ENCODE measurements at places on chromosomes 11 and 22.
A peak's percentile ranks its signal among the peaks of the same experiment; 100 is the strongest.

DNA sequence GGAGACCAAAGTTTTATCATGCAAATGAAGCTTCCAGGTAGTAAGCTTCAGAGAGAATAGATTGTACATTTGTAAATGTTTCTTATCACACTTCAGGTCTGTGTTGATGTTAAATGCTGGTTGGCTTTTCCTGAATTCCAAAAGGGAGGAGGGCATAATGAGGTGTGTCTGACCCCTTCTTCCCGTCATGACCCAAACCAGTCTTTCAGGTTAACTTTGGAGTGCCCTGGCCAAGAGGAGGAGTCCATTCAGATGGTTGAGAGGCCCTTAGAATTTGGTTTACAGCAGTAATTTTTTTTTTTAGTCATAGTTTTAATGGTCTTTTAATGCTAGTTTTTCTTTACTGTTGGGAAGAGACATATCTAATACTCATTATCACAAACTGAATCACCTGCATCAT lies 2.5 kb downstream of the OR6X1 start:
- DNase-seq: no peak

DNA sequence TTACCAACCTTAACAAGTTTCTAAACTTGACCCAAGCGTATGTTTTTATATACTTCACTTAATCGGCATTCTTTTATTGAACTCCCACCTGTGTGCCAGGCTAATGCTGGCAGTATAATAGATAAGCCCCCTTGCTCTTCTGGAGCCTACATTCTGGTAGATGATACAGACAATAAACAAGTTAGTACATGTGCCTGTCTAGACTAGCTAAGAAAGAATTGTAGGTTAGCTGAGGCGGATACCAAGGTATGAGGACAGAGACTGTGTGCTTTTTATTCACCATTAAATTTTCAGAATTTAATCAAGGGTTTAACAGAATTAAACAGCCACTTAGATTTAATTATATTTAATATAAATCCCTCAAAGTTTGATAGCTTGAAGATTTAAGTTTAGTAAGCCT lies 45.7 kb downstream of the TTC17 start:
- DNase-seq: no peak

- no peak for DNase-seq
Measured at GRCh38 chr11:121654259-121654842, 201.6 kb upstream of the SORL1-AS1 start.

DNA sequence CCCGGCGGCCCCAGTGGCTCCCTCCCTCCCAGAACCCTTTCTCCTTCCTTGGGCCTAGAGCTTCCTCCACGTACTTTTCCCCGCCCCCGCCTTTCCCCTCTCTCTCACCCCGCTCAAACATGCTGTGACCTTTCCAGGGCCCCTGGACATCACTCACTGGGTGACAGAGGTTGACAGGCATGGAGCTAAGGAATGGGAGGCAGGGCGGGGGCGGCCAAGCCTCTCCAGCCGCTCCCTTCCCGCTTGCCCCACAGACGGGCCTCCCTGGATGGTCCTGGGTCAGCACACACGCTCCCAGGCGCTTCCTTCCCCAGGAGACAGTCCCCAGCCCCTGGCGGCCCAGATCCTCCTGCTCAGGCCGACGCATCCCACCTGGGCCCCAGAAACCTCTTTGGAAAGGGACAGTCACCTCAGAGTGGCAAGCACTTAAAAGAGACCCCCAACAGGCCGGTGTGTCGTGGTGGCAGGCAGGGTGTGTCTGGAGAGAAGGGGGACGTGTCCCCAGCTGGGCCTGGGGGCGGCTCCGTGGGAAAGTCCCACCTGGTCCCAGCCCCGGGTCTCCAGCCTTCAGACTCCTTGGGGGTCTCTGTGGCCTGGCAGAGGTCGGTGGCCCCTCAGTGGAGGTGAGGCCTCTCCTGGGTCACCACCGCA lies 8.8 kb downstream of the H19 start:
- DNase-seq: no peak

GRCh38 chr11:129412494-129412893 lies 36.8 kb downstream of the BARX2 start:
- DNase-seq: no peak

GRCh38 chr11:34439610-34440198 lies 970 bp downstream of the CAT start:
- no peak for DNase-seq

- no peak for DNase-seq
Measured at GRCh38 chr11:122686111-122686510, 30.6 kb downstream of the UBASH3B start.

- DNase-seq: peak; percentile 12
Measured at GRCh38 chr11:3109921-3110706, 52.9 kb upstream of the CARS1 start.

- no peak for DNase-seq
Measured at GRCh38 chr11:64566042-64566914, 24.7 kb upstream of the SLC22A12 start.

DNA sequence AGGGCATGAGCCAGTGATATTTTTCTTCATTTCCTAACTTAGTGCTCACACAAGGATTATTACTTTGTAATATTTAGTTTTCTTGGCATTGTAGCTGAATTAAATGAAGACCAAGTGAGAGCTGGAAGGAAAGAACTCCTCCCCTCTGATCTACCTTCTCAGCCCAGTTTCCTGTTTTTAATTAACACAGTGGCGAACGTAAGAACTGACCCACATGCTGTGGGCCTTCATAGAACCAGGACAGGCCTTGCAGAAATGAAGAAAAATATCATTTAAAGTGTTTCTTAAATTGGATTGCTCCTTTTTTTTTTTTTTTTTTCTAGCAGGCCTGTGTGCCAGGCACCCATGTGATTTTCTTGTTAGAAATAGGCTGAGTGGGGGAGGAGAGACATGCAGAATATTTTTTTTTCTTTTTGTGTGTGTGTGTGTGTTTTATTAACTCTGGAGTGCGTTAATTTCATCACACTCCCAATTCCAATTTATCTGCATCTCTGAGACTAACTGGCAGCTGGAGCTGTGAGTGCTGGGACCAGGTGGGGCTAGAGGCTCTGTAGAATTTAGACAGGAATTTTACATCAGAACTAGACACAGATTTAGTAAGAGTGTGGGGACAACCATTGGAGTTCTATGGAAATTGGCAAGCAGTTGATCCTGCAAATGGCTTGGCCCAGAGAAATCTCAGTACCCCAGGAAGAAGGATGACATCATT lies 320.5 kb downstream of the DDX10 start:
- no peak for DNase-seq

DNA sequence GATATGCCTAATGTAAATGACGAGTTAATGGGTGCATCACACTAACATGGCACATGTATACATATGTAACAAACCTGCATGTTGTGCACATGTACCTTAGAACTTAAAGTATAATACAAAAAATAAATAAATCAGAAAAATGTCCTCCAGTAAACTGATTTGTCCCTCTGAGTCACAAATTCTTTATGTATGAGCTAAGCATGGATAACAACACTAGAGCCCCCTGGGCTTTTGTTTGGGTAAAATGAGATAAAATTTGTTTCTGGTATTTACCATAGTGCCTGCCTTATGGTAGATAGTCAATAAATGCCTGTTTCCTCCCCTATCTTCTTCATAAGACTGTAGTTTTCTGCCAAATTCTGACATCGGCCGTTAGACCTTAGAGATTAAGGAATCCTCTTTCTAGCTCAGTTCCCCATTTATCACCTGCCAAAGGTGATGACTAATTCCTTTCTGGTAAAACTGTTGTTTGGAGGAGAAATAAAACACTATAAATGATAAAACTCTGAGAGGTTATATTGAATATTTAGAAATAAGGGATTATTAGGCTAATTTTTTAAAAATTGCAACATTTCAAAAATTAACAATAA lies 43.6 kb upstream of the LUZP2 start:
- DNase-seq: no peak

- DNase-seq: no peak
Measured at GRCh38 chr22:48926643-48927042, 901.0 kb downstream of the BRD1 start.

- DNase-seq: no peak
Measured at GRCh38 chr11:112599856-112600533, 339.3 kb upstream of the PLET1 start.

DNA sequence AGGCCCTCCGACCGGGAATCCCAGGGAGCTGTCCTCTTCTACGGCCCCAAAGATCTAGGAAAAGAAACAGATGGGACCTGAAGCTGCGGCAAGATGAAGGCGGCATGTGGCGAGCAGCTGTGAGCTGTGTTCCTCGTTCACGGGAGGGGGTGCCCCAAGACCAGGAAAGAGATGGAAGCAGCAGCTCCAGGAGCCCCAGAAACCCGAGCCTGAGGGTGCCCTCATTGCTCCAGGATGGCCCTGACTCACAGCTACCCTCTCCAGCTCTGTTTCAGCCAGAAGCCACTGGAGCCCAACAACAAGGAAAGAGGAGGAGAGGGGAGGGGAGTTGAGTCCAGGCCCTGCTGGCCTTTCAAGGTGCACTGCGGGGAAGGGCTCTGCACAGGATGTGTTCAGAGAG lies 23.7 kb upstream of the NAP1L4 start:
- no peak for DNase-seq

- no peak for DNase-seq
Measured at GRCh38 chr11:15835788-15836411, 520.4 kb downstream of the SOX6 start.

DNA sequence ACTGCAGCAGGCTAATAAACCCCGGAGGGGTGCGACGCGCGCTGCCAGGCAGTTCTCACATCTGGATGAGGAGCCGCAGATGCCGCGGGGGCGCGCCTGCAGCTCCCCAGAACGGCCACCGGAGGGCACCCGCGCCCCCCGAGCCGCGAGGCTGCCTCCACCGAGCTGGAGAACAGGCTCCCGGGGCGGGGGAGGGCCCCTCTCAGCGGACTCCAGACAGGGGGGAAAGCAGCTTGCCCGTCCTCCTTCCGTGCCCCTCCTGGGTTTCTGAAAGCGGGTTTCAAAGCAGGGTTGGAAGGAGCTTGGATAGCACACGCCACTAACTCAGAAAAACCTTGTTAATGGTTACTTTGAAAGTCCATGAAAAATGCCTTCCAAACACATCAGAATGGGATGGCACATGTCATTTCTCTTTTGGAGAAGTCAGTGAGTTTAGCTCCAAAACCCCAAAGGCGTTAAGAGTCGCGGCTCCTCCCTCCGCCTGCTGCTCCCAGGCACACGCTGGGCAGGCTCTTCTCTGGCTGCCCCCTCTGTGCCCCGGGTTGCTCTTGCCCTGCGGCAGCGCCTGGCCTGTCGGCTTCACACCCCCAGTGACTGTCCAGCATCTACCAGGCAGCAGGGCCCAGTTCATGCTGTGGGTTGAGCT lies 317.8 kb downstream of the NTM start:
- DNase-seq: no peak

GRCh38 chr11:69912161-69912910 lies 93.1 kb upstream of the FGF3 start:
- DNase-seq: no peak

- DNase-seq: no peak
Measured at GRCh38 chr11:72265951-72266350, 22.0 kb upstream of the PHOX2A start.

- DNase-seq: no peak
Measured at GRCh38 chr11:1055109-1055703, 18.7 kb upstream of the MUC6 start.

GRCh38 chr22:47484960-47485569 lies 722.6 kb downstream of the TBC1D22A start:
- no peak for DNase-seq

- no peak for DNase-seq
Measured at GRCh38 chr11:124863137-124863825, 2.0 kb upstream of the ROBO3 start.

- no peak for DNase-seq
Measured at GRCh38 chr11:75014129-75014528, 25.4 kb downstream of the NEU3 start.

DNA sequence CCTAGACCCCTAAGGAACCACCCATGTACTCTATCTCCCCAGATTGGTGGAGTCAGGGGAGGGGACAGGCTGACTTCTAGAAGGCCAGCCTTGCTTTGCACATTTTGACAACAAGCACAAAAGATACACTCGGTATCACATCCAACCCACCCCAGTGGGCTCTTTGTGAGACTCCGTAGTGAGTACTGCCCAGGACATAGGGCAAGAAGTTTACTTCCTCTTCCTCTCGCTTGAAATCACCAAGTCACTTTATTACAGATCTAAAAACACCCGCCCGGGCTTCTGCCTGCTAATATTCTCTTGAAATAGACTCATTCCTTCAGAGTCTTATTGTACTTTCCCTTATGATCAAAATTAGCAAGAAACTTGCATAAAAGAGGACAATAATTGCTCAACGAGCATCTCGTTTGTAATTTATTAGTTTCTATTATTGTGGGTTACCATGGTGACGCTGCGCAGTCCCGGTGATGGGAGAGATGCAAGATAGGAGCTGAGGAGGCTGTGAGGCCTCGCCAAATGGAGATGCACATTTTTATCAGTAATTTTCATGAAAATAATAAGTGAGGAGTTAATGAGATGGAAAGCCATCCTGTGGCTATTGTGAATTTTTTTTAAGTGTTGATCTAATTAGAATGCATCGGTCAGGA lies 96.9 kb downstream of the FEZ1 start:
- no peak for DNase-seq

GRCh38 chr11:80798174-80798573 lies 1357.3 kb upstream of the TENM4 start:
- DNase-seq: no peak

- DNase-seq: no peak
Measured at GRCh38 chr11:107017104-107017432, 1.2 kb downstream of the GUCY1A2 start.

GRCh38 chr11:78138291-78138690 lies 1.1 kb downstream of the ALG8 start:
- DNase-seq: no peak

- DNase-seq: no peak
Measured at GRCh38 chr11:94218372-94218771, 86.0 kb upstream of the IZUMO1R start.

GRCh38 chr11:64018310-64018709 lies 17.4 kb upstream of the FLRT1 start:
- no peak for DNase-seq

DNA sequence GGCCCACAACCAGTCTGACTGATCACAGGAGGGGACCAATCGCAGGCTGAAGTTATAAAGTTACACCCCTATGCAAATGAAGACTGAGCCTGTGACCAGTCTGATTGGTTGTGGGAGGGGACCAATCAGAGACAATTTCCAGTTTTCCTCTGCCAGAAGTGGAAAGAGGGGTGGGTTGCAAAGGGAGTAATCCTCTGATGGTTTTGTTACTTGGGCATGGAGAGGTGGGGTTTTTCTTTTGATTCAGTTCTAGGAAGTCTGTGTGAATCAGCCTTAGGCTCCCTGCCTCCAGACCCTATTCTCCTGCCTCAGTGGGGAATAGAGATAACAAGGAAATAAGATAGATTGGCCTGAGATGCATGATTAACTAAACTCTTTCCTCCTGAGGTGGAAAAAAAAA lies 9.9 kb downstream of the OR6M1 start:
- DNase-seq: no peak

- peak; percentile 56 for DNase-seq
Measured at GRCh38 chr22:50526108-50526833, 873 bp upstream of the SCO2 start.

GRCh38 chr11:99893811-99894210 lies 793.3 kb upstream of the ARHGAP42 start:
- no peak for DNase-seq

DNA sequence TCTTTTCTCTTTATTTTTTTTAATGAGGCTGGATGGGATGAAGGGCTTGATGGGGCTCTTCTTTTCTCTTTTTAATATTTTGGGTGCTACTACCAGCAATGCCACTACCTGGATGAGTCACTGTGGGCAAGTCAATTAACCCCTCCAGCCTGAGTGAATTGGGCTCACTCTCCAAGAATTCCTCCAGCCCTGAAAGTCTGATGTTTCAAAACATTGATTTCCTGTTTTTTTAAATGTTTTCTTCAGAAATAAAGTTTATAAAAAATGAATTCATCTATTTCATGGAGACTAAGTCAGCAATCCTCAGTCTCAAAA lies 812 bp upstream of the OR5A2 start:
- DNase-seq: no peak
